Psoas muscle (tissue), 8 donors: ENCODE measurements at places on chromosomes 7 and 10. TPM values are rescaled to one million over a fixed set of nuclear protein-coding genes. Genes with fewer than 3 reads are reported as not detected.

TMEM229A gene
- not detected for total RNA-seq

GRCh38 chr7:8082762-8083161, 114.2 kb downstream of the GLCCI1 start:
- DNase-seq = no peak

GRCh38 chr7:80640846-80641245, 2.4 kb downstream of the CD36 start:
- DNase-seq = no peak

- no peak for DNase-seq
Observed at GRCh38 chr7:47093320-47094234, 488.3 kb downstream of the TNS3 start.

TUBB8 gene
- total RNA-seq = not detected

- DNase-seq = no peak
Observed at GRCh38 chr7:26151096-26151495, 902 bp upstream of the NFE2L3 start.

DNA sequence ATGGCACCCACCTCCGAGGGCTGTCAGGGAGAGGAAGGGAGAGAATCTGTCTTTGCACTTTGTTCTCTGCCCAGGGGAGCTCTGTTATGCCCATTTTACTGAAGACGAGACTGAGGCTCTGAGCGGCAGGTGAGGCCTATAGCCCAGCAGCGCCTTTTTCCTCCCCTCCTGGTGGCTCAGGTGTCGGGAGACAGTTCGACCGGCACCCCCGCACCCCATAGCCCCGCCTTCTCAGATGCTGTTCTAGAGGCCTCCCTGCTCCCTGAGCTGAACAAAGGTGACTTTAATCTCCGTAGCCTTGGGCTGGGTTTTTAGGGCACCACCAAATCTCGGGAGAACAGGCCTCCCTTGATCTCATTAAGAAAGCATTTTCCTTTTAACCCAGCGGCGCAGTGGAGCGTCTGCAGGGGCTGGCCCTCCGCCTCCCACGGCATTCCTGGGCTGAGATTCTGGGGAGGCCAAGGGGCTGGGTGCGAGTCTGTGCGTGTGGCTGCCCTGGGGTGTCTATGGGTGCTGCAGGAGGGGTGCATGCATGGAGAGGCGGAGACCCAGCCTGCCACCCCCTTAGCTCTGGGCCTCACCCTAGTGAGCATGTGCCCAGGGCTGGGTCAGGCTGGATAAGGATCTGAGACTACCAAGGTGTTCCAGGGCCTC, 3.3 kb downstream of the LFNG start:
- no peak for DNase-seq

DNA sequence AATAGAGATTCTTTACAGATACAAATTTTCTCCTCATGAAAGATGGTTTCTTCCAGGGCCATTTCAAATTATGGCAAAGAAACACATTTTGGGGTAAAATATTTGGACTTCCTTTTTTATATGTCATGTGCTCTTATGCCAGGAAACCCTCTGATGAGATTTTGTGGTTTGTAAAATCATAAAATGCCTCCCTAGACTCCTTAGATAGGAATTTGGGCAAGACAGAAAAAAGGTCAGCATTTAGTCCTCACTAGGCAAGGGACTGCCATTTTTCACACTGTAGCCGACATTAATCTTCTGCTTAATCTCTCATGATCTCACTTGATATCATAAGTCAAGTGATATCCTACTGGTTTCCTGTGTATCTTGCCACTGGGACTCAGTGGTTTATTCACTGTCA, 286.4 kb downstream of the ARHGAP12 start:
- no peak for DNase-seq

DNA sequence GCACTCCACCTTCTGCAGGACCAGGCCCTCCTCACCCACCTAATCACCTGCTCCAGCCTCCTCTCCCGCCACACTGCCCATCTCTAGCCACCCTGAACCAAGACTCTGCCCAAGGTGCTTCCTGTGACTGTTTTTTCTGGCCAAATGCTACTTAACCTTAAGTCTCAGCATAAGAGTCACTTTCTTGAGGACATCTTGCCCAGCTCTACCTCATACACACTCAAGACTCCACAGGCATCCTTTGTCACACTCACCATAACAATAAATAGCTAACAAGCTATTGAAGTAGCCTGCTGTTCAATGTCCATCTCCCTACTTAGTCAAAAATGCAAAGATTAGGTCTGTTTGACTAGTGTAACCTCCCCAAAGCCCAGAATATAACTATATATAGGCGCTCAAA, 455.4 kb upstream of the NFE2L3 start:
- DNase-seq = no peak

CYP2E1 gene
- total RNA-seq = 2.0 TPM

MYPN gene
- total RNA-seq = 376 TPM

AZGP1 gene
- 0.69 TPM for total RNA-seq

DNA sequence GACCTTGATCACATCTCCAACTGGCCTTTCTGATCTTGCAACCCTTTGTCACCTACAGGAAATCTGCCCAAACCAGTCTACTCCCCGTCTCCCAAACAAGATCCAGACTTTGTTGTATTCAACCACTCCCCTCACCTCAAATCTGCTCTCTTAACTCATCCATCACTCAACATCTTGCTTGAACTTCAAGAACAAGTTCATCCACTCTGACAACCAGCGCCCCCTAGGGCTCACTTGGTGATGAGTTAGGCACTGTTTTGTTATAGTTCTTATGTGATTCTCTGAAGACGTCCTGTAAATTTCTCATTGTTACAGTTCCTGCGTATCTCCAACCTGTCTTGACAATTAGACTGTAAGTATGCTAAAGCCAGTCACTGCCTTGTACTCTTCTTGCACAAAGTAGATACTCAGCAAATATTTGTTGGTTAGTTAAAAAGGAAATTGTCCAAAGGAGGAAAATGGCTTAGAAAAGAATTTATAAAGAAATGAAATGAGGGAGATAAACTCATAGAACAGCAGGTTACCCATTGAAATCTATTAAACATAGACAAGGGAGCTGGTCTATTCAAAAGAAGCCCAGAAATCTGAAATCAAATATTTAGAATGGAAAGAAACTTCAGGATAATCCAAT, 5.3 kb downstream of the FRMD4A start:
- DNase-seq = no peak

DNA sequence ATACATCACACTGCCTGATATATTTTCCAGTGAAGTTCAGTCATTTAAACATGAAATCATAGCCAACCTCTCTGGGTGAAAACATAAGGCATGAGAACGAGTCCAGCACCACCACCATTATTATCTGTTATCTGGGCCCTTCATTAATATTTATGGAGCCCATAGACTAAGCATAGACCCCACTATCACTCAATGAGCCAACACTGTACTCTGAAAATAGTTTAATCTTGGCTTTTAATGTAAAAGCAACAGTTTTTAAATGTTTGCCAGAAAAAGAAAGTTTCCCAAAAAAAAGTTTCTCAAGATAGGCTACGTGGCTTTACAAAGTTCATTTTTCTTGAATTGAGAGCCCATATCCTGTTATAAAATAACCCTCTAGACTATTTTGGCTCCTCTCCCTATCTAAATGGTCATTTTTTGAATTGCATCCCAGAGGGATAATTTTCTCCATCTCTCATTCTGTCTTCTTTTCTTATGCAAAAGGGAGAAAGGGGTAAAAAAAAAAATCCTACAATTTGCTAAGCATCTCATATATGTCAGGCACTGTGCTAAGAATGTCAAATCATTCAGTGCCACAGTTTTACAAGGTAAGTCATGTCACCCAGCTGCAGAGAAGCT, 66.1 kb downstream of the FZD1 start:
- no peak for DNase-seq

GRCh38 chr7:128941323-128941890, 3.7 kb downstream of the IRF5 start:
- no peak for DNase-seq

DNA sequence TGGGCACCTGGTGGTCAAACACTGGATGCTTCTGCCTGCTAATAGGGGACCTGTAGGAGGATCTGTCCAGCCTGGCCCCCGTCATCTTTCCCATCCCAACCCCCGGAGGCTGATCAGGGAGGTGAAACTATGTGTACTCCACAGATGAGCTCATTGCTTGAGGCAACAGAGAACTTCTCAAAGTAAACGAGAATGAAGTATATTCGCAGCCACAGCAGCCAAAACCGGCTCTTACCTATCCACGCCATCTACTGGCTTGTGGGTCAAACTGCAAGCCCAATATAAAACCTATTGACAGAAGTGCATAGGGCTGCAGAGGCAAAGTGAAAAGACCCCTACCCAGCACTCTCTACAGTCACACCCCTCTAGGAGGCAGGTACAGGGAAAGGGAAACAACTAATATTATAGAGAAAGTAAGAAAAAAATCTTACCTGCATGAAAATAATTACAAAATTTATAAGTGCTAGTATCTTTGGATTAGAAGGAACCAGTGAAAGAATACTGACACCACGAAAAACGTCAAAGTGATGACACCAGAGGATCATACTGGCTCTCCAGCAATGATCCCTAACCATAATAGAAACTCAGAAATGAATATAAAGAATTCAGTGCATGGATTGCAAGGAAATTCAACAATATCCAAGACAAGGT, 973.5 kb downstream of the ANKRD7 start:
- DNase-seq = no peak

GRCh38 chr10:78292982-78293865, 259.6 kb downstream of the RPS24 start:
- no peak for DNase-seq

DNA sequence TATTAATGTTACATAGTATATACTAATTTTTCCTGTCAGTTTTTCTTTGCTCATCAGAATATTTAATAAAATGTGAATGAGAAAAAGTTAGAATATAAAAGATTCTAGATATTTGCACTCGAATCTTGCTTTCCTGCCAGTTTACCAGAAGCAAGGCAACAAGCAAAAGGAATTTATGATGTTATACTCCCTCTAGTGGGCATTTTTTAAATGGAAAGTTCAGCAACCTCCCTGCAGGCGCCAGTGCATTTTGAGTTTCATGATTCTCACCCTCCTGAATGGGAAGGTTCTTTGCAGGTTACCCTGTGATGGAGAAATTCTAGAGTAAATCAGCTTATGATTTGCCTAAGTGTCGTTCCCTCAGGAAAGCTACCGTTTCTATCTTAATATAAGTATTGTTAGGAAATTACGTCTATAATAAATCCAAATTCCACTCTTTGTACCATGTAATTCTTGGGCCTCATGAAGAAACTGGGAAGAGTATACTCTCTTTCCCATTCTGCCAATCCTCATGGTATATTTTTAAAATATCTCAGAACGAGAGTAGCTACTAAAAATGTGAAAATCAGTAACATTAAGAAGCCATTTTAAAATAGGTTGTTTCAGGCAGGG, 350.0 kb downstream of the CRPPA start:
- DNase-seq = no peak

PNLIPRP1 gene
- total RNA-seq = 1.6 TPM

- DNase-seq = no peak
Observed at GRCh38 chr7:1204460-1205140, 28.1 kb upstream of the UNCX start.

OSBPL3 gene
- 3.6 TPM for total RNA-seq

DNA sequence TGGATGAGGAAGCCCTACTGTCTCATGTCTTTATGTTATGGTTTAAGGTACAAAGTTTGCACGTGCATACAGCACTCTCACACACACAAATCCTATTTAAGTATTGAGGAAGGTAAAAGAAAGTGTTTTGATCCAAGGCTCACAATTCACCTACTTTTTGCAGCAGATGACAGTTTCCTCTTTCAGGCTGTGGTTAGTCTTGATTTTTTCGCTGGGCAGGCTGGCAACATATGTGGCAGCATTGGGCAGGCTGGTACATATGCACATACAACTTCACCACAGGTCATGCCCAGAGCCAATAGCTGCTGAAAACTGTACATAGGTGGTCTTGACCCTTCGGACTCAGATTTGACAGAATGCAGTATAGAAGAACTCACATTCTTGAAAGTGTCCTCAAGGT, 29.1 kb upstream of the SDHAF3 start:
- no peak for DNase-seq

DNA sequence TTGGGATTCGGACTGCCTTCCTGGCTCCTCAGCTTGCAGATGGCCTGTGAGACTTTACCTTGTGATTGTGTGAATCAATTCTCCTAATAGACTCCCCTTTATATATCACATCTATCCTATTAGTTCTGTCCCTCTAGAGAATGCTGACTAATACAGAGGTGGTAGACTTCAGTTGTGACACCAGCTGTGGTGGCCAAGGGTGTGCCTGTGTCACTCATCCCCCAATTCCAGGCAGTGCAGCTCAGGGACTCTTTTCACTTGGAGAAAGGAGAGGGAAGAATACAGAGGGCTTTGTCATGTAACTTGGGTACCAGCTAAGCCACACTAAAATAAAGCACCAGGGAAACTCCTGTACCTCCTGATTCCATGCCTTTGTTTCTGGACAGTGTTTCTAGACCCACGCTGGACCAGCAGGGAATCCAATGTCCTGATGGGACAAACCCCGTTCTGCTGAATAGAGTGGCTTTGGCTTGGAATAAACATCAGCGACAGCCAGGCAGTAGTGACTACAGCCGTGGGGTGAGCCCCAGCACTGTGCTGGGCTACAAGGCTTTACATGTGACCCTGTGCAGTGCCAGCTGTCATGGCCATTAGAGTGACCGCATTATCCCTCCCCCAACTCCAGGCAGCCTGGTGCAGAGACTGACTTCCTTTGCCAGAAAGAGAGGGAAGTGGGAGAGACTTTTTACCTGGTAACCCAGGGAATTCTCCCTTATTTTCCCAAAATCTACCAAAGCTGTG, 233.6 kb downstream of the ANK3 start:
- no peak for DNase-seq

DNA sequence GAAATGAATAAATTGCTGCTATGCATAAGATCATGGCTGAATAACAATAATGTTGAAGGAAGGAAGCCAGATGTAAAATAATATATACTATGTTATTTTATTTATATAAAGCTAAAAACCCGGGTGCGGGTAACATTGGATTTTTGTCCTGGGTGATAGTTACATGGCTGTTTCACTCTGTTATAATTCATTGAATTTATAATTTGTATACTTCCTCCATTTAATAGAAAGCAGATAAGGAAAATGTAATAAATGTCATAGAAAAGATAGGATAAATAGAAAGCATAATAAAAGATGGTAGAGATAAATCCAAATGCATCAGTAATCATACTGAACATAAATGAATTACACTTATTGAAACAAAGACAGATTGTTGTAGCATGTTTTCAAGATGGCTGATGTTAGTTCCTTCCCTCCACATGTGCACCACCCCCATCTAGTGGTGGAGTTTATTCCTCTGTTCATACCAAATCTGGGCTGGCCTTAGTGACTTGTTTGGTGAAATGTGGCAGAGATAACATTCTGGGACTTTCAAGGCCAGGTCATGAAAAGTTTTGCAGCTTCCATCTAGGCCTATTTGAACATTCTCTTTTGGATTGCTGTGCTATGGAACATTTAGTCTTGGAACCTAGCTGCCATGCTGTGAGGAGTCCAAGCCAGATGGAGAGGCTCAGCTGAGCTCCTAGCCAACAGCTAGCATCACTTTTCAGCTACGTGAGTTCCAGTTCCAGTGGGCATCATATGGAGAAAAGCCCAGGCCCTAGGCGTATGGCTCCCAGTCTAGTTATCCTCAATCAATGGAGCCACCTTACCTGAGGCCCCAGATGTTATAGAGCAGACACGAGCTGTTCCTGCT, 46.9 kb downstream of the AHCYL2 start:
- no peak for DNase-seq

OGDHL gene
- total RNA-seq = 0.17 TPM

NUDT5 gene
- 5.2 TPM for total RNA-seq

KMT2E gene
- total RNA-seq = 26.0 TPM
